ENCODE measurements at places on chromosomes 3 and 15.
A peak's percentile ranks its signal among the peaks of the same experiment; 100 is the strongest.

GRCh38 chr3:10240799-10241198 is 7.5 kb upstream of the TATDN2 start:
- DNase-seq = no peak

- DNase-seq = no peak
These were observed 18.3 kb downstream of the PODXL2 start for GRCh38 chr3:127647166-127647844.

GRCh38 chr15:70053716-70054229 is 43.9 kb downstream of the TLE3 start:
- DNase-seq = no peak

- no peak for DNase-seq
These were observed 17.4 kb upstream of the COL8A1 start for GRCh38 chr3:99620976-99621375.

- peak; percentile 60 for DNase-seq
These were observed 47.2 kb upstream of the TEX55 start for GRCh38 chr3:119098619-119099222.

GRCh38 chr15:88179562-88179961 is 77.0 kb downstream of the NTRK3 start:
- no peak for DNase-seq

- no peak for DNase-seq
These were observed 95.0 kb upstream of the HACD2 start for GRCh38 chr3:123679712-123680386.

DNA sequence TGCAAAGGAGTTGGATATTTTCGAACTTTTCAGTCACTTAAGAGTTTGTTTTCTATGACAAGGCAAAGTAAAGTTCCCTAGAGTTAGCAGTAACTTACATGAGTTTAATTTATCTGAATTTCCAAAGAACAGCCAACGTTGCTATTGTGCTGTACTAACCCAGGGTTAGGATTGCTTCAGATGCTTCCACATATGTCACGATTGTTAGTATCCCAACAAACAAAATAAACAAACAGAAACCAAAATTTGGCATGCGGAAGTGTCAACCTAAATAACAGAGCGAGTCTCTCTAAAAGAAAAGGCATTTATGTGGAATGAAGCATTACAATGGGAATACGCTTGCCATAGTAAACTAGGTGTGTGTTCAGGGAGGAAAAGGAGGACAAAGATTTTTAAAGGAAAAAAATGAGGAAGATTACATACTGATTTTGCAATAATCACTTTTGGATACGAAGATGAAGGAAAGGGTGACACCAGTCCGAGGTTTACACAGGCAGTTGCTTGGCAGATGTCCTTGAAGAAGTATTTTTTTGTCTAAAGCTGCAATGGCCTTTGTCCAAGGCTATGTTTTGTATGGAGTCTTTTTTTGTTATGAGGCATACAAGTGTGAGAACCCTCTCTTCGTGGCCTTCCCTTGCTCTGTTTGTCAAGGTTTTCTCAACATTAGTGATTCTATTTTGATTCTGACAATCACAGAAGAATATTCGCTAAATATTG is 267.9 kb downstream of the GABRG3 start:
- no peak for DNase-seq
